SIG-M5 (cell line): ENCODE measurements at places on chromosomes 3 and 15.

DNA sequence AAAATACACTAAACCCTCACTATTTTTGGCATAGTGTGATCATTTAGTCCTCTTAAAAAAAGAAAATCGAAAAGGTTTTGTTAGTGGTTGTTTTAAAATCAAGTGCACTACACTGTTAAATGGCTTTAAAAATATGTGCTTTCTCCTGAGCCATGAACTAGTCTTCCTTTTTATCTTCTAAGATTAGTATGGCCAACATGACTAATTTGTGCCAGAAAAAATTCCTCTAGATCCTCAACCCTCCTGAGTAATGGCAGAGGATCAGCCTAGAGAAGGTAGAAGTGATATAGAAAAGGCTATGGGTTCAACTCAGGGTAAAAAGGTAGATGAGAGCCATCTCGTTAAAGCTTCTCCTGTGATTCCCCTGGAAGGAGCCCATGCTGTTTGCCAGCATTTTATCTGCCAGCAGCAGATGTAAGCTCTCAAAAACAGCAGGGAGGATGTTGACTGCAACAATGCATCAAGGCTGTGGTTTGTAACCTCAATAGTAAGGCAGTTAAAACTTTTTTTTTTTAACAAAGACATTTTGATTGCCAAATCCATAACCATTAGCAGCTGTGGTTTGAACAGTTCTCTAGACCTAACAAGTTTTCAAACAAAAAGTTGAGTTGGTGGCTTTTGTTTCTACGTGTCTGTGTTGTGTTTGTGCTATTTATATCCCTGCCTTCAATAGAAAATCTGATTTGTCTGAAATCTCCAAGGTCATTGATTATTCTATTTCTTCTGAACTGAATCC is 30.2 kb upstream of the ZNF609 start:
- peak; percentile 78 for DNase-seq

- no peak for DNase-seq
These were observed 143.8 kb downstream of the SV2B start for GRCh38 chr15:91243826-91244225.

DNA sequence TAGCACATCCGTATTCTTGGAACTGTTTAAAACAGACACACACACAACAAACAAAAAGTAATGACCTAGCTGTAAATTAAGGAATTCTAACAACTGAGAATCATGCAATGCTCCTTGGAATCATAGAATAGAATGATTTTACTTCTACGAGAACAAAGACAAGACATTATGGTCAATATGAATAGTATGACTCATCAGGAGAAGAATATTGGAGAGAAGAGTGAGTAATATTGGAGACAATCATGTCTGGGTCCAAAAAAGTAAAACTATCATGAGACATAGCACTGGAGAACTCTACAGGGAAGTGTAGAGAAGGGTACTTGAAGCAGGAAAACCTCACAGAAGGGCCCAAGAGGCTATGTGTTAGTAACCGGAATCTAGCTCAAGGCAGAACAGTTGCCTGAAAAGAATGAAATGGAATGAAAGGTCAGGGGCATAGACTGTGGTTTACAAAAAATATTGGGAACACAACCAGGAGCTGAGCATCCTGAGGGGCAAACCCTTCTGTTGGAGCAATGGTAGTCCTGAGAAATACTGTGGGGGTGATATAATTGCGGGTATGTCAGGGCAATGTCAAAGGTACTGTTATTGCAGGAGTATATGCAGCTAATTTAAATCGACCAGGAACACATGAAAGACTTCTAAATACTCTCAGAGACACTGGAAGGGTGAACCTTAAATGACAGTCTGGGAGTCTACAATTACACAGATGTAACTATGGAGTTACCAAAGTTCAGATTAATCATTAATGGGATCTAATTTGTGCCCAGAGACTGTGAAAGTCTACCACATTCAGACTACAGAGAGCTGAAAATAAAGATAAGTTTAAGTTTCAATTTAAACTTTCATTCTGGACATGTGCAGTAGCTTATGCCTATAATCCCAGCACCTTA is 201.2 kb downstream of the BCHE start:
- DNase-seq, result no peak

- DNase-seq, result no peak
These were observed 11.5 kb upstream of the SHF start for GRCh38 chr15:45199136-45199810.

DNA sequence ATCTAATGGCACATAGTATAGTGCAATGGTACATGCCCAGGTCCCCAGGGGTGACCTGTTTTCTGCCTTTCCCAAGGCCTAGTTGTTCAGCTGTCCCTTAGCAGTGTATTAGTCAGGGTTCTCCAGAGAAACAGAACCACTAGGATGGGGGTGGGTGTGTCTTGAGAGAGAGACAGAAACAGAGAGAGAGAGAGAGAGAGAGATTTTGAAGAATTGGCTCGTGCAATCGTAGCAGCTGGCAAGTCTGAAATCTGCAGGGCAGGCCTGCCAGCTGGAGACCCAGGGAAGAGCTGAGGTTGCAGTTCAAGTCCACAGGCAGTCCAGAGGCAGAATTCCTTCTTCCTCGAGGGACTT is 90.6 kb upstream of the RNF7 start:
- DNase-seq, result no peak

DNA sequence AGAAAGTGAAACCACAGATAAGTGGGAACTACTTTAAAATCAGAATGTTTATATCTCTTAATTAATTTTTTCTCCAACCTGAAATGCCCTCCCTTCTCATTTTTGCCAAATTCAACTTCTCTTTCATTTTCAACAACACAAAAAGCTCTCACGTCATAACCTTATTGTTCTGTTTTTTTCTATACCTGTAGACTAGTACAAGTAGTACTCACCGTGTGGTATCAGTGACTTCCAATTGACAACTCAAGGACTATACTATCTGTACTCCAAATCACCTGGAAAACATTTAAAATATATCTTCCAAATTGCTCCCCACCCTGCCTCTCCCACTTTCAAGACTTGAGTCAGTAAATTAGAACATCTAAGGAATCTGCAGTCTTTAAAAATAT is 72.8 kb upstream of the ZNF280D start:
- no peak for DNase-seq

GRCh38 chr3:159839561-159840379 is 148.9 kb upstream of the IL12A start:
- DNase-seq, result no peak

DNA sequence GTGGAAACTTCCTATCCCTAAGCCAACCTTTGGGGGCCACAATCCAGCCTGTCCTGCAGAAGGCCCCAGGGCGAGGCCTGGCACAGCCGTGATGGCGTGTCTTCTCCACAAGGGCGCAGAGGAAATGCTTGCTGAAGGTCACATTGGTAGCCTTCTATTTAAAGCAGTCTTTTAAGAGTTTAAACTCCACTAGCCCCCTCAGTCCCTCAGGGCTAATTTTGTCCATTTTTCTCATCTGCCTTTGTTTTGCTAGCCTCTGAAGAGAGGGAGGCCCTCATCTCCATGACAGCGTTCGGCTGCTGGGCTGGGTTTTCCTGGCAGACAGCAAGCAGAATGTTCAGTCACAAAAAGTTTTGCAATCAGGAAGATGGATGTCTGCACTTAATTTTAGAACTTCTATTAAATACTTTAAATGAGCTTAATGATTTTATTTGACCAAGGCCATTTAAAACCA is 40.8 kb downstream of the RARB start:
- no peak for DNase-seq

- no peak for DNase-seq
These were observed at the start of gene ZDHHC23 for GRCh38 chr3:113947372-113948014. Gene ZDHHC23 (plus strand): TSS chr3:113948013. CDS start chr3:113948803, 790 bp downstream.

DNA sequence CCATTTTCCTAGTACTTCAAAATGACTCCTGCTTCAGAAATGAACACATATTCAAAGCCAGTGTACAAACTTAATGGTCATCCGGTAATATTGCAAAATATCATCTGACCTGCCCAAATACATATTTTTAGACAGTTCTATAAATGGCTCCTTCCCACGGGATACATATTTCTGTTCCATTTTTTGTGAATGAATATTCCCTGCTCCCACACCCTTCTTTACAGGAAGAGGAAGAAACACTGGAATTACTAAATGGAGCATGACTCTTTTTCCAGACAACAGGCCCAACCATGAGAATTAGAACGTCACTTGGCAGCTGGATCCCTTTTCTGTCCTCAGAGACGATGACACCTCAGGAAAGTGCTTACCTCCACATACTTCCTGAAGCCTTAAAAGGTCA is 38.0 kb upstream of the CBLB start:
- no peak for DNase-seq

DNA sequence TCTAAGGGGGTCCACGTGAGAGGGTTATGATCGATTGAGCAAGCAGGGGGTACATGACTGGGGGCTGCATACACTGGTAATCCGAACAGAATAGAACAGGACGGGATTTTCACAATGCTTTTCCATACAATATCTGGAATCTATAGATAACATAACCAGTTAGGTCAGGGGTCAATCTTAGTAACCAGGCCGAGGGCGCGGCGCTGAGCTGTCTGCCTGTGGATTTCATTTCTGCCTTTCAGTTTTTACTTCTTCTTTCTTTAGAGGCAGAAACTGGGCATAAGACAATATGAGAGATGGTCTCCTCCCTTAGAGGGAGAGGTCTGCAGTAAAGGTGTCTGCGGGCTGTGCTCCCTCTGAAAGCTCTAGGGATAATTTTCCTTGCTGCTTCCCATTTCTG is 261.3 kb downstream of the XXYLT1 start:
- no peak for DNase-seq

GRCh38 chr3:104673981-104674380 is 692.7 kb upstream of the ALCAM start:
- no peak for DNase-seq

DNA sequence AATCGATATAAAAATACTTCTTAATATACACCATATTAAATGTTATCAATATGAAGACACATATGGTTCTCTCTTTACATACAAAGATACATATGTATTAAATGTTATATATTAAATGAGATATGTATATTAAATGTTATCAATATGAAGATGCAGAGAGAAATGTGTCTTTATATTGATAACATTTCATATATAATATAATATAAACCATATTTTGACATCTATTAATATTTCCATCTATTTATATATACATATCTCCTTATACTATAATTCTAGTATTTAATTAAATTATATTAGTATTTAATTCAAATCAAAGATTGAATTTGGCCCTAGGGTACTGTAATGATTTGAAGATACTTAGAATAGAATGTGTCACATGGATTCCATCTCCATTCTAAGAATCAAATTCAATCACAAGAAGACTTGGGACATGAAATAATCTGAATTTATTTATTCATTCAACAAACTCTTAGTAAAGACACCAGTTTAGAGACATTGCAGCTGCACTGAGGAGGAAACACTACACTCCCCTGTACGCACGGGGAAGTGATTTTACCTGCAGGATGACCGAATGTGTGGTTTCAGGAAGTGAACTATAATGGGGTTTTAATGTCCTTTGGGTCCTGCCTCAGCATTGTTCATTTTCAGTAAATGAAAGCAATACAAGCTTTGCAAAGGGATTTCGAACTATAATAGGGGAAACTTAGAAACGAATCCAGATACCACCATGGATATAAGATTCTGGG is 365.1 kb downstream of the MECOM start:
- DNase-seq, result no peak

GRCh38 chr3:188750617-188751016 is 421.2 kb upstream of the TPRG1 start:
- no peak for DNase-seq

DNA sequence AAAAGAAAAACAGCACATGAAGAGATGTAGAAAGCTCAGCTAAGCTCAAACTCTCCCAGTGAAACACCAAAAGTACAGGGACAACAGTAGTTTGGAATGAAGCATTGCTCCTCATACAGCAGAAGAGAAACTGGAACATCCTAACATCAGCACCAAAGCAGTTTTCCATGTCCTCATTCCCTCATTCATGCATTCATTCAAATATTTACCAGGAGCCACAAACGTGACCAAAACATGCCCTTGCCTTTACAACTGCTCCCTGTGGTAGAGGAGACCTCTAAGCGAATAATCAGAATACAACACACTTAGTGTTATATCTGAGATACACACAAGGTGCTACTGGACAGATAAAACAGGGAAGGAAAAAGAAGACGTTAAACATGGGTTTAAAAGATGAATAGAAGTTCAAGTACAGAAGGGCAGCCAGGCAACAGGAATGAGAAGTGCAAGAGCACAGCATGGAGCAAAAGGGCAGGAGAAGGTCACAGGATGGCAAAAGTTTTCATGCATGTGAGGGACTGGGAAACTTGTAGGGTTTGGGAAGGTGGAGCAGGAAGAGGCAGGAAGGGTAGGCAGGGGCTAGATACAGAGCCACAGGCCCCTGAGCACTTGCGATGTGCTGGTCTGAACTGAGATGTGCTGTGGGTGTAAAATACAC is 58.5 kb upstream of the LMCD1 start:
- no peak for DNase-seq

GRCh38 chr15:40320931-40321371 is 2.5 kb upstream of the INAFM2 start:
- no peak for DNase-seq

DNA sequence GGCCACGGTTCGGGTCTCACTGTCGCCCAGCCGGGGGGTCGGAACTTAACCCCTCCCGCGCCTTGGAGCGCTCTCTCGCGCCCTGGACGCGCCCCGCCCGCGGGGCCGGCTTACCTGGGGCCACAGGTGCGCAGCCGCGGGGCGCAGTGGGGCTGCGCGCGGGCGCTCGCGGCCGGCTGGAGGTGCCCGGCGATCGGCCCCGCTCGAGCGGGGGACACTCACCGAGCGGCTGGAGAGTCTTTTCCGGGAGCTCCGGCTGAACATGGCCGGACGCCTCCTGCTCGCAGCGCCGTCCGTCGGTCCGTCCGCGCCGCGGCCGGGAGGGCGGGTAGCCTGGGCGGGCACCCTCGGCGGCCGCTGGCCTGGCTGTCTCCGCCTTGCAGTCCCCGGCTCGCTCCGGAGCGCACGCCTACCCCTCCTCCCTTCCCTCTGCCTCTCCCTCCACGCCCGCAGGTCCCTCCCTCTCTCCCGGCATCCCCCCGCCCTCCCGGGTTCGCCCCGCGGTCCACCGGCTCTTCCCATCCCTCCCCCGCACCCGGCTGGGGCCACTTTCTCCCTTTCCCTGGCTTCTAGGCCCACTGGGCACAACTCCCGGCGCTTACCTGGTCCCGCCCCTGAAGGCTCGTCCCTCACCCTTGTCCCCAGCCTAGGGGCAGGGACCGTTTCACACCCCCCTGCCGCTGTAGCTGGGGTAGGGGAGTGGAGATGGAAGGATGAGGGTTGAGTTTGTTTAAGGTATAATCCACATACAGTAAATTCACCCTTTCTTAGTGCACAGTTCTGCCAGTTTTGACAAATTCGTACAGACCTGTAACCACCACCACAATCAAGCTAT is 220.1 kb upstream of the PRICKLE2 start:
- no peak for DNase-seq

DNA sequence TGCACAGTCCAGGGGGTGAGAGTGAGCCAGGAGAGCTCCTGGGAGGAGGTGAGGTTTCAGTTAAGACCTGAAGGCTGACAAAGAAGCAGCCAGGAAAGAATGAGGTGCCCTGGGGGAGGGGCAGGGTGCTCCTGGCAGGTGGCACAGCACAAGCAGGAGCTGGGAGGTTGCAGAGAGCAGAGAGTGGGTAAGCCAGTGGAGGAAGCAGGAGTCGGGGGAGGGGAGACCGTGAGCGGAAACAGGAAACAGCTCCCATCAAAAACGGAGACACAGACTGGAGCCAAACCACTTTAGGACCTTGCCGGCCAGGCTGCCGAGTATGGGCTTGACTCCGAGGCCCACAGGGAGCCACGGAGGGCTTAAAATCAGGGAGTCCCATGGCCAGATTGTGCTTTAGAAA is 12.1 kb upstream of the FBLN2 start:
- DNase-seq, result no peak

- no peak for DNase-seq
These were observed 630 bp downstream of the SNRK start for GRCh38 chr3:43286841-43287499.
